ENCODE measurements at places on chromosomes 7 and 10.

DNA sequence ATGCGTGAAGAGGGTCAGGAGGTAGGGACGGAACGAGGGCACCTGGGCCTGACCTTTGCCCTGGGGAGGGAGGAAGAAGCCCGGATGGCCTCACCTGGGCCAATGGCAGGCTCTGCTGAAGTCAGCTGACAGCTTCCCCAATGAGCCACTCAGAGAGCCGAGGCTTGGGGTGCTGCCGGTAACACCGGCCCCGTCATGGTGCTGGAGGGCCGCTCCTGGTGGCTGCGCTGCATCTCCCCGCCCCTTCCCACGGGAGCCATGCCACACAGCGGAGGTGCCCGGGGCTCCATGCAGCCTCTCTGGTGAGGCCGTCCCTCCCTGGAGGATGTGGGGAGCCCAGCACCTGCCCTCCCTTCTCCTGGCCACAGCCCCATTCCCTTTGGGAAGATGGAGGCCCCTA is 17.6 kb upstream of the MICALL2 start:
- DNase-seq, result no peak

DNA sequence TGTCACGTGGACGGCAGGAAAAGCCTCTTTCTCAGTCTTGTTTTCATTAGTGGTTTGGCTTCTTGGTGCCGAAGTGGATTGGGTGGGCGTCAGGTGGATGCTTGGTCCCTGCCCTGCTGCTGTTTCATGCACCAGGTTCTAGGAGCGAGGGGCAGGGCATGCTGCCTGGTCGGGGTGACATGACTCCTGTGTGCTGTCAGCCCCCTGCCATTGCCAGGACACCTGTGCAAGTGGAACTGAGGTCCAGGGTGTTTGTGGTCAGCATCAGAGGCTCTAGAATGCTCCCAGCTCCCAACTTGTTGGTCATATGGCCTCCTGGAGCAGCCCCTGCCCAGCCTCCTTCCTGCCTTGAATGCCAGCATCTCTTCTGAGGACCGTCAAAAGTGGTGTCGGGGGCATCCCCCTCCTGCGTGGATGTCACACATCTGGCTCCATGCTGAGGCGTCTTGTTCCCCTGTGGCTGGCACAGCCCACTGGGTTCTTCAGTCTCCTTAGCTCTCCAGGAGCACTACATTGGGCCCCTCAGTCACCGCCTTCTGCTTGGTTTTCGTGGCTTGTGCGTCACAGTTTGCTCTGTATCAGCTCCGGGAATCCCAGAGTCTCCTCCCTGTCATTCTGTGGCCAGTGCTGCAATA is 24.8 kb downstream of the ADCY1 start:
- no peak for DNase-seq

DNA sequence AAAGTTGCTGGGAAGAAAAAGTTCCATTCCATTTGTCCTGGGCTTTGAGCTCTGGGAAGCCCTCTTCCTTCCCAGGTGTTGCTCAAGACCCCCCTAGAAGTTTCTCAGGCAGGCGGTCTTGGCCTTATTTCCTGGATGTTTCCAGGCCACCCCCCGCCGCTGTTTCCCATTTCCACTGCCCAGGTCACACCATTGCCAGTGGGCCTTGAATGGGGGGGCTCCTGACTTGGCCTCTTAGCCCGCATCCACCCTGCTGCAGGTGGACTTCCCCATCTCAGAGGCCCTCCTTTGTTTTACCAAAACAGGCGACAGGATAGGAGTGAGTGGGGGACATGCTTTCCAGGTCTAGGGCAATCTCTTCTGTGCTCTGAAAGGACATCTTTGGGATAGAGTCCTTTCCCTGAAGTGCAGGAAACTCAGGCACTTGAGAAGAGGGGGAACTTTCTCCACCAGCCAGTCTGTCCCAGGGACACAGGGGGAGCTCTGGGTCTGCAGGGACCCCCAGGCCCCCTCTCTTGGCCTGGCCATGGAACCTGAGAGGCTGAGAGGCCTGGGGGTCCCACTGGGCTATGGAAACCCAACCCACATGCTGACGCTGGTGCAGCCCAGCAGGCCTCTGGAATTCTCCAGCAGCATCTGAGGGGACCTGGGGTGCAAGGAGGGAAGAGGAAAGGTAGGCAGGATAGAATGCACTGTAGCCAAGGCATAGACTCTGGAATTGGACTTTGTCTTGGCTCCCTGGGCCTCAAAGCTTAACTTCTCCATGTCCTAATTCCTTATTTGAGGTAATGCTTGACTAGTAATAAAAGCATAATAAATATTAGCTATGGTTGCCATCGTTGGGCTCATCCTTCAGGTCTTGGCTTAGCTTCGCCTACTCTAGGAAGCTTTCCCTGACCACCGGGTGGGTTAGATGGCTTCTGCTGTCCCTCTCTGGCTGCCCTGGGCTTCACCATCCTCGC is 17.6 kb downstream of the NEURL1 start:
- no peak for DNase-seq

GRCh38 chr7:117630501-117630900 is 150.7 kb downstream of the CFTR start:
- no peak for DNase-seq

- no peak for DNase-seq
Measured at GRCh38 chr7:80206763-80207162, 72.1 kb downstream of the GNAI1 start.

DNA sequence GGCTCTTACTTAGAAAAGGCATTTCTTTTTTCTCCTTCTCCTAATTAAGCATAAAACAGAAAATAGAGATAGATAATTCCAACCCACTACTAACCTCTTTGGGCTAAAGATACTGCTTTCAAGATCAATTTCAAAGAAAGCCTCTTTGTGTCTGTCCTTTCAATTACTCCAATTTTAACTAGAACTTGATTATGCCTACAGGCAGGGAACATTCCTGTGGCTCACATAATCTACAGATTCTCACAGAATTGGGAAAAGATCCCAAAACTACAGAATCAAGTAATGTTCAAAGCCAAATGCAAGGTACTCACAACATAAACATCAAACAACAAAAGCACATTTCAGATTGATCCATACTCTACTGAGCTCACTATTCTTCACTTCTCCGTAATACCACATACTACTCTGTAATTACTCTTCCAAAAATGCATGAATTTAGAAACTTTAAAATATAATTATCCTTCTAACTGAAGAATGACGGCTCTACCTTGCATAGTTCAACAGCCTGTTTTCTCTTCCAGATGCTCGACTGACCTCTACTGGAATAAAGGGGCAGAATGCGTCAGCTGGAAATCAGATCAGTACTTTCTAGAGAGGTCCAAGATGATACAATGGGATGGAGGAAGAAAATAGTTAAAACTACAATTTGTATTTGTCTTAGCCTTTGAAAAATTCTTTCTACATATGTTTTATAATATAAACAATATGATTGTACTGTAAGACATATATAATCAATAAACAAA is 3.9 kb downstream of the MTERF1 start:
- DNase-seq, result no peak

- DNase-seq, result no peak
Measured at GRCh38 chr10:60230892-60231291, 158.8 kb downstream of the ANK3 start.

DNA sequence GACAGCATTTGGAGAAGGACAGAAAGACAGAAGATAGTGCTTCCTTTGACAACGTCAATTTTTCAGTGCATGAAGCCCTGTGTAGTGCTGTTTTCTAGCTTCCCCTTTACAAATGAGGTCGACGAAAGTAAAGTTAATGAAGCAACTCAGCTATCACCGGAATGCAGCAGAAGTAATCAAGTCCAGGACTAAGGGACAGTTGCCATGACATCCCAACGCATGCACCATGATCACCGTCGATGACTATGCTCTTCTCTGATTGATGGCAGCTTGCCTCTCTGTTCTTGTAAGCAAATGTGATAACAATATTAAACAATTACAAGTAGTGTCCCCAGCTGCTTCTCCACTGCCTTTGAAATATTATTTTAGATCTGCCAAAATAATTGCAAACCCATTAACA is 205.8 kb downstream of the FRMD4A start:
- DNase-seq, result no peak

GRCh38 chr7:69610374-69611084 is 12.3 kb downstream of the AUTS2 start:
- DNase-seq, result no peak

DNA sequence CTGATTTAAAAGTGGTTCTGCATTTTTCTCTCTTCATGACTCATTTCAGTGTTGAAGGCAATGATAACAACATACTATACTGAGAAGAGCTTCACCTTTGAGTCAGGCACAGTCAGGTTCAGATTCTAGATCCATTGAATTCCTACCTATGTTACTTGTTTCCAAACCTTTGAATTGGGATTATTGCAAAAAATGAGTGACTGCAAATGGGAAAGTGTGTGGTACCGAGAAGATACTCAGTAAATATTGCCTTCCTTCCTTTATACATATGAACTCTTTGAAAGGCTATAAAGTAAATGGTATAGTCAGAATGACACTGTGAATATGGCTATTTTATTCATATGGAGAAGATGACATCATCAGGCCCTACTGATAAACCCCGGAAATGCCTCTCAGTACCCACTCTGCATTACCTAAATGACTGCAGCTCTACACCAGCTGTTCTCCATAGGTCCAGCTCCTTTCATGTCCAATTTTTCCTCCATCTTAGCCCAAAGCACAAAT is 66.7 kb upstream of the FGL2 start:
- no peak for DNase-seq

GRCh38 chr10:22593636-22594198 is 120.7 kb downstream of the PIP4K2A start:
- DNase-seq, result no peak

- DNase-seq, result no peak
Measured at GRCh38 chr7:29622335-29623265, 59.0 kb downstream of the PRR15 start.

GRCh38 chr10:126684171-126684745 is 13.8 kb upstream of the C10orf90 start:
- DNase-seq, result no peak

GRCh38 chr7:107564553-107565298 is 955 bp downstream of the DUS4L start:
- DNase-seq, result no peak

DNA sequence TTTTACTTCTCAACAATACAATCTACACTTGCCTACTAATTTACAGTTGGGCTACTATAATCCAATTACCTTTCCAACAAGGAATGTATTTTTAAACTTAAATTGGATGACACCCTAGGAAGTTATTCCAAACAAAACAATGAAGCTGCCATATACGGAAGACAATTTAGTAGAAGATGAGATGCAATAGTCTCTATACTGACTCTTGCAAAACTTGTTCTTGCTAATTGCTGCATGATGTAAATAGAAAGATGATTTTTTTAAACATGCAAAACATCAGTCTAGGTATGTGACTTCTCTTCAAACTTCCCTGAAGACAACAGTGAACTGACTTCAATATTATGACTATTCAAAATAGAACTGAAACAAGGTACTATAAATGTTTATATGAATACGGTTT is 17.6 kb downstream of the NT5C3A start:
- DNase-seq, result no peak

GRCh38 chr10:3122486-3123205 is 49.9 kb downstream of the PITRM1 start:
- no peak for DNase-seq

DNA sequence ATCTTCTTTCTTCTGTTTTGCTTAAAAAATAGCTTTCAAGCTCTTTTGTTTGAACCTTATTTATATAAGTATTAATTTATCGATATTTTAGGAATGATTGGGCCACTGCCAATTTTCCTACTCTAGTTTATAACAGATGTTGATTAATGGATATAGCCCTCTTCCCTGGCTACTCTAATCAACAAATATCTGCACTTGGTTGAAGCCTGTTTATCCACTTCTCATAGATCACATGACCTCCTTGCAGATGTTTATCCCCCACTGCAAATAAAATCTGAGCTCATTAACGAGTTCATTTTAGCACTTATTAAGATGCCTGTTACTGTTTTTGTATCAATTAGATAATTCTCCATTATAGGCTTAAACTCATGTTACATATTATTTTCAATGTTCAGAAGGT is 715.3 kb downstream of the CNTNAP2 start:
- DNase-seq, result no peak

DNA sequence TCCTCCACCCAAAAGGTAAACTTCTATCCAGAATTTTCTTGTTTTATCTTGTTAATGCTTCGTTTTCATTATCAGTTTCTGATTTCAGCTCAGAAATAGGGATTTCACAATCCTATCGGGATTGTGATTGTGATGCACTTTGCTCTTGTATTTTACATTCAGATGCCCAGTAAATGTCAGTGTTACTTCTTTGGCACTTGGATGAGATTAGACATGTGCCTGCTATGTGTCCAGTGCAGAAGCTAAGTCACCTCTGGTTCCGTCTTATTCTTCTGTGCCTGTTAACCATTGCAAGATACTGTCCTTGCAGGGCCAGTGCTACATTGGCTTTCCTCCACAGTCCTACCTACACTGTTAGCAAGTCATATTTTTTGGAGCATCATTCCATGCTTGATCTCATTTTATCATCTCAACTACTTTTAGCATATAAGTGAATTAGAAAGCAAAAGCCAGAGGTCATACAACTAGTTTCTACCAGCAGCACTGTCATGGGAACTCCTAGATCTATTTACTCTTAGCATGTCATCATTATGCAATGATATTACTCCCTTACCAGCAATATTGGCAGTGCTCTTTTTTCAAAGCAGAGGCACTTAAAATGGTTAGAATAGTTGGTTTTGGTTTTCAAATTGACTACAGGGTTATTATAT is 26.7 kb downstream of the ZNF277 start:
- no peak for DNase-seq

DNA sequence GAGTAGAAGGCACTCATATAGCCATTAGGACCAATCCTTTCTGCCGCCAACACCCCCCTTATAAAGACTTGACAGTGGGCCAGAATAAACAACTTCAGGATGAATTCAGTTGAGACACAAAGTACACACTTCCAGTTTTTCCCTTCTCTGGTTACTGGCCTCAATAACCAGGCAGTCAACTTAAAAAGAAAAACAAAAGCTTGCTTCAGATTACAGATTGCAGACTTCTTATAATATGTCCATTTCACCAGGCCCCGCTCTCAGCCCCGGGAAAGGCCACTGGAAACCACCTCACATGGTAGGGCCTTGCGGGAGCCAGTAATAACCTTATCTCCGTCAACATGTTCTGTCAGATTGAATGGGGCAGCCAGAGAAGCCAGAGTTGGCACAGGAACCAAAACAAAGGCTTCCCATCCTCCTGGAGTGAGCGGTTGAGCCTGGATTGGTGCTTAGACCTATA is 108.8 kb downstream of the EGFR start:
- DNase-seq, result no peak

Measured in activated naive CD4-positive, alpha-beta T cell (primary cell).